Activated CD4-positive, alpha-beta T cell treated with anti-CD3 and anti-CD28 coated beads, Interleukin-2, amount 10 ng/mL, durations not matched to agents 7 days and 5 days (primary cell): ENCODE measurements at places on chromosomes 3 and 15.

GRCh38 chr3:157333551-157333991, 103.1 kb upstream of the PTX3 start:
- DNase-seq = no peak

DNA sequence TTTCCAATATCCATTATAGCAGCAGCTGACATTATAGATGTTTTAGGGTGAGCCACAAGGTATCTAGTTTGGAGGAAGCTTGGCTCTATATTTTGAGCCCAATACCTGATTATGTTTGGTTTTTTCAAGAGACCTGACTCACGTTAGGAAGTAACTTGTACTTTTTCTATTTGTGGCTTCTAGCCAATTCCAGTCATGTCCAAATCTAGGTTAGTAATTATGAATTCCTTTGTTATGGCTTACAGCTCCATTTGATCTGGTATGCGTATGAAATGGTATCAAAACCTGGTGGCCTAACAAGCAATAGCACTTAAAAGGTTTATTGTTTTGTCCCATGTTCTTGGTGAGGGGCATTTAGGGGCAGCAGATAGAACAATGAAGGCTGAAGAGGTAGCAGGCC, 115.9 kb downstream of the TOP2B start:
- no peak for DNase-seq

GRCh38 chr3:108065096-108065495, 25.7 kb downstream of the CD47 start:
- no peak for DNase-seq

DNA sequence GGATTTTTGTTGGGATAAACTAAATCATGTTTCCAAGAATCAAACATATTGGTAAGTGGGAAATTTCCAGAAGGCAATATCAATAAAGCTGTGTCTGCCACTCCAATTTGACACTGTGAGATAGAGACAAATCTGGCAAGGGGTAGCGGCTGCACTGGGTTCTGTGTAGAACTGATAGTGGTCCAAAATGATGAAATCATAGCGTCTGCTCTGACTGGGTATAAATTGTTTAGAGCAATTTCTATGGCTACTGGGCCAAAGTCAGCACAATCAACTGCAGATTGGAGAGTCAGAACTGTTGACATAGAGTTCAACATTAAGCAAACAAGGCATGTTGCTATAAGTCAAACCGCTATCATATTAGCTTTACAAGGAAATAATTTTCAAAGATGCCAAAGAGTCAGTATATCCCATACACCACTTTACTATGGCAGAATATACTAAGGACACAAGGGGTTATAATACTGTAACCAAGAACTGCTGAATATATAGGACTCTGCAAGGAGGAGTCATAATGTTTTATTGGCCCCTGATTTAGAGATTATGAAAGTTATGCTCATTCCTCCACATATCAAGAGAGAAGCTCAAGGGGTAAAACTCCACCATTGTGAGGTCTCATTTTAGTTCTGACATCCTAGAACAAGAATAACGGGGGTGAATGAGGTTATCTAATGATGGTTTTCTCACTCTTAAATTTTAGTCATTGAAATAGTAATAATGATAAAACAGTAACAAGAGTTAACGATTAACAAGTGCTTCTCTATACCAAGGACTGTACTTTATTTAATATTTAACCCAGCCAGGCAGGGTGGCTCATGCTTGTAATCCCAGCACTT, 309.7 kb upstream of the GADL1 start:
- DNase-seq = no peak

GRCh38 chr15:31523027-31523654, 196.5 kb downstream of the KLF13 start:
- no peak for DNase-seq

DNA sequence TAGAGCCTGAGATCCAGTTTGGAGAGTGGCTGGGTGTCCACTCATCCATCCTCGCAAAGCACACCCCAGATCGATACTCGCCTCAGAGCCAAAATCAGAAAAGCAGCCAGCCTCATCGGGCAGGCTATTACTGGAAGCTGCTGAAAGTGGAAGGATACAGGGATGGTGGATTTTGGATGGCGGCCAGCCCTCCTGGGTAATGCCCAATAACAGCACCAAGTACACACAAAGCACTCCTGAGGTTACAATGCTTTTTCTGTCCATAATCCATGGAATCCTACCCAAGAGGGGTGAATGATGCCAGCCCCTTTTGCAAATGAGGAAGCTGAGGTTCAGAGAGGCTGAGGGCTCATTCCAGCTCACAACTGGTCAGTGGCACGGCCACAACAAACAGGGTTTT, 93.1 kb upstream of the SLC6A11 start:
- DNase-seq = no peak

DNA sequence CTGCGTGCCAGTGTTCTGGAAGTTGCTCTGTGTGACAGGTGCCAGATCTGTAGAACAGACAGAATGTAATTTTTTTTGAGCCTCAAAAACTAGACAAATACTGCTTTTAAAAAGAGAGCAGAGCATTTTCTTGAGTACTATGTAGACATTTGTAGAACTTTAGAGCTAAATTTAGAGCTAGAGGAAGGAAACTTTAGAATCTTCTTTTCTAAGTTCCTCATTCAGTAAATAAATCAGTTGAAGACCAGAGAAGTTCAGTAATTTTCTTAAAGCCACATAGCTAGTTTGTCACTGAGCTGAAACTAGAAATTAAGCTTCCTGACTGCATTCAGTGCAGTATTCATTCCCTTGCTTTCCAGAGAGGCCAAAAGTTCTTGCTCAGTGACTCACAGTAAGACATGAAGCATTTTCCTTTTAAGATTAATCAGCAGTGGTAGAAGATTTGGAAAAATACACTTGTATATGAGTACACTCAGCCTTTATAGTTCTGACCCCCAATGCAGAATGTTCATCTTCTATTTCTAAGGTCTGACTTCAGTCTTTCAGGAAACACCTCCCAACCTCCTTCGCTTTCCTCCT, 83.6 kb upstream of the TSEN2 start:
- no peak for DNase-seq

DNA sequence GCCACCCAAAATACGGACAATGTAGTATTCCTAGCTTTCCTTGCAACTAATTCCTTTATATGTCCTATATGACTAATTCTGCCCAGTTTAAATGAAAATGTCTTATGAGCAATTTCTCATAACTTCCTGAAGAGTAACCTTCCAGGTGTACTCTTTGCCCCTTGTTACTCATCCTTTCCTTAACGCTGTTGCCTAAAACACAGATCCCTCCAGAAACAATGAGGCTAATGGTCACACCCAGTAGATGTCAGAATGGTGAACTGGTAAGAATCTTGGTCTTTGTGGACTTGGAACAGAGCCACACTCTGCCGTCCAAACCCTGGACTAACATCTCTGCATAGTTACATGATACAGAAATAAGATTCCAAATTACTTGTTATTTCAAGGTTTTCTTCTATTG, 497.9 kb downstream of the IGSF11 start:
- no peak for DNase-seq

DNA sequence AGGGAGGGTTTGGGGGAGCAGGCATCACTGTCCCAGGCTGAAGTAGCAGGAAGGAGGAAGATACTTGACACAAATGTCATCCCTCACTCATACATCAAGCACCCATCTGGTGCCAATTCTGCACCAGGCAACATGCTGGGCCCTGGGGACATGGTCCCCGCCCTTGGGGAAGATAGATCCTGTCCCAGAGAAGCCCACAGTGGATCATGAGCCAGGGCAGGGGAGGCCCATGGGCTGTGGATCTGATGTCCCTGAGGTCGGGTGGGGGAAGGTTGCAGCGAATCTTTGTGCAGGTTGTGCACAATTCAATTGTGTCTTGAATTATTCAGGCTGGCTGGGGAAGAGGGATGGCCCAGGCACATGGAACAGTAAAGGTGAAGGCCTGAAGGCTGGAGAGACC, 6.4 kb upstream of the CCDC33 start:
- DNase-seq = no peak

- no peak for DNase-seq
Observed at GRCh38 chr3:47299381-47300318, 16.9 kb downstream of the KLHL18 start.
